ENCODE measurements at places on chromosomes 6 and 20.

DNA sequence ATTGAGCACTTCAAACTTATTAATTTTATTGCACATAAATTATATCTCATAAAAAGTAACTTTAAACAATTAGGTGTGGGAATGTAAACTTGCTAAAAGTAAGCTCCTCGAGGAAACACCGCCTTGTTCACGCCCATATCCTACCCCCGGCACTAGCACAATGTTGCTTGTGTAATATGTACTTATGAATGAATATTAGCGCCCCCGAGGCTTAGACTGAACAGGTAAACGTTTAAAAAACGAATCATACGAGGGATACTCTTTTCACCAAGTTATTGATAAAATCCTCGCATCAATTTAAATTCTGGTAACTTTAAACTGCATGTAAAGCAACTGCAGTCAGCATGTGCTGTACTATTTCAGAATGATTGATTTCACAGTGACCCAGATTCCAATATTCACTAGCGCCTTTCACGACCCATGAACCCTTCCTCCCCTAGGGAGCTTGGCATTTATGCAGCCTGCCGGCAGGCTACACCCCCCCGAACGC, 637 bp downstream of the TFB1M start:
- DNase-seq: no peak

- DNase-seq: no peak
These were observed 7.3 kb downstream of the DLGAP4 start for GRCh38 chr20:36313476-36313875.

- no peak for DNase-seq
These were observed 92.2 kb upstream of the MPC1 start for GRCh38 chr6:166474721-166475565.

GRCh38 chr6:89707766-89708165, 69.2 kb upstream of the LYRM2 start:
- DNase-seq: no peak

DNA sequence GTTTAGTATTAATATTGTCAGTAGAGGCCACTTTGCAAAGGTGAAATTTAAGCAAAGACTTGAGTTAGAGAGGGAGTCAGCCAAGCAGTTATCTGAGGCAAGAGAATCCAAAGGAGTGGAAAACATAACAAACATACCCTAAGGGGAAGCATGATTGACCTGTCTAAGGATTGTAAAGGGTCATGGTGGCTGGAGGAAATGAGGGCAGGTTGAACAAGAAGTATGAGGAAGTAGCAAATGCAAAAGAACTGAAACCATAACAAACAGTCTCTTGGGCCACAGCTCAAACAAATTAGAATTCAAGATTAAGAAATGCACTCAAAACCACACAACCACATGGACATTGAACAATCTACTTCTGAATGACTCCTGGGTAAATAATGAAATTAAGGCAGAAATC, 103.2 kb downstream of the FBXO5 start:
- no peak for DNase-seq

DNA sequence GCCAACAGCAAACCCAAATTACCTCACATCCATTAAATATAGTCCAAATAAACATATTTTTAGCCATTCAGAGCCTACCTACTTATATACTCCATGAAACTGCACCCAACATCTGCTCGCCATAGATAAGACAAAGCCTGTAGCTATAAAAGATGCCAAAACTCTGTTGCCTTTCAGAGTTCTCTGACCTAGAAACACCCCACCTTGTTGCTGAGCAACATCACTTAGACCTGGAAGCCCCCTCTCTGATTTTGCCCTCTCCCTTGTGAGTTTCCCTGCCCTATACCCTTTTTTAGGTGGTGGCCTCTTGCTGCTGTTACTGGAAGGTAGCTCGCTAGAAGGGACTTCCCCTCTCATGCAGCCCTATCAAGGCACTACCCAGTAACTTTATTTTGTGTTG, 27.7 kb upstream of the FBXL4 start:
- DNase-seq: no peak

DNA sequence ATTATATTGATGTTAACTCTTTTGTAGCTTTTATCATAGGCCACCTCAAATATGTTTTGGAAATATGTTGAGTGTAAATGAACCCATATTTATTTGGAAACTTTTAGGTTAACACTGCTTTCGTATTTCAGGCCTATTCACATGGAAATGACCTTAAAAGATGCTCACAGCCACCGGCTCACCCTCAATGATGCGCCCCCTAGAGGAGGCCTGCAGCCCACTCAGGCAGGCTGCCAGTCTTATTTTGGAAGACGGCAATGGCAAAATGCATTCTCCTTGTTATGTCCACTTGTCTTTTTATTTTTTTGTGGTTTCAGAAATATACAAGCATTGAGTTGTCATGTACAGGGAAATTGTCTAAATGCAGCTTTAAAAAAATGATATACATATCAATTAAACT, 869.7 kb downstream of the PHF3 start:
- DNase-seq: no peak

DNA sequence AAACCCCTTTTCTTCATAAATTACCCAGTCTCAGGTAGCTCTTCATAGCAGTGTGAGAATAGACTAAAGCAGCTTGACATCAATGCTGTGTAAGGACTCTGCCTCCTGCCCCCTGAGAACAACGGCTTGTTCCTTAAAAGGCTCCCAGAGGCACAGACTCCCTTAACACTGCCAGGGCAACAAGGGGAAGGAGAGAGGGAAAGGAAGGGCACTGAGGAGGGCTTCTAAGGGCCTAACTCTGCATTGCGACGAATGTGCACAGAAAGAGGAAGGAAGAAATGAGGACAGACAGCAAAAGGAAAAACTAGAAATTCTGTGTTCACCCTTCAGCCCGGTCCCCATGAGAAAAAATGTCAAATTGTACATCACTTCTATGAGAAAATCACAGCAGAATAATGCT, 74.0 kb downstream of the AGPAT4 start:
- DNase-seq: no peak

- DNase-seq: no peak
These were observed 1.4 kb downstream of the GRIK2 start for GRCh38 chr6:101394936-101395335.

DNA sequence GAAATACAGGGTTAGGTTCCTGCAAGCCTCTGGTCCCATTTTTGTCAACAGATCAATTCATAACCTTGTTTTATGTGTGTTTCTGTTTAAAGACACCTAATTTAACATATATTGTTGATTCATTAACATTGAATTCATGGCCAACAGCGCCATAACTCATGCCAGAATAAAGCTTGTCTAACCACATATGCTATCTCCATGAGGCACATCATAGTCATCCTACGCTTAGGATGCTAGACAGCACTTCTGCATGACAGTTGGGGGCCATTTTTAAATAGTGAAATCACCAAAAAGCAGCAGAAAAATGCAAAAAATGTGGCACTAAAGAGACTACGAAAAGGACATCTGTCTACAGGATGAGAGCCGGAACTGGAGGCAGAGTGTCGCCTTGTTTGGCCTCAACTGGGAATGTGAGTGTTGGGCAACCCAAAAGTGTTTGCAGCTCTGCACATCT, 37.9 kb downstream of the TRAM2 start:
- no peak for DNase-seq

GRCh38 chr6:111591901-111592461, 13.7 kb downstream of the TRAF3IP2 start:
- DNase-seq: no peak

GRCh38 chr20:62361799-62362589, 5.1 kb downstream of the LAMA5 start:
- DNase-seq: no peak

- DNase-seq: no peak
These were observed 80.9 kb upstream of the TAB2 start for GRCh38 chr6:149236589-149236988.

DNA sequence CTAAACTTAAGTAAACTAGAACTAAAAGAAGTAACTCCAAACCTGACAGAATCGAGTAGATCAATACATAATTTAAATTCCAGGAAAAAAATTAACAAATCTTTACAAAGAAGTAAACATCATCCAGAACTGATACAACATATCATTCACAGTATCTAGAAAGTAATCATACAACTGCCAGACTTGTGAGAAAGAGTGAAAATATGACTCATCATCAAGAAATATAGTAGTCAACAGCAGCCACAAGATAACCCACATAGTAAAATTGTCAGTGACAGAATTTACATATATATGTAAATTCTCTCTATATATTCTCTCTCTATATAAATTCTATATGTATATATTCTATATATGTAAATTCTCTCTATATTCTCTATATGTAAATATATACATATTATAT, 242.8 kb upstream of the RGS17 start:
- DNase-seq: no peak

- no peak for DNase-seq
These were observed 125.1 kb downstream of the MRPL14 start for GRCh38 chr6:44002067-44002592.

DNA sequence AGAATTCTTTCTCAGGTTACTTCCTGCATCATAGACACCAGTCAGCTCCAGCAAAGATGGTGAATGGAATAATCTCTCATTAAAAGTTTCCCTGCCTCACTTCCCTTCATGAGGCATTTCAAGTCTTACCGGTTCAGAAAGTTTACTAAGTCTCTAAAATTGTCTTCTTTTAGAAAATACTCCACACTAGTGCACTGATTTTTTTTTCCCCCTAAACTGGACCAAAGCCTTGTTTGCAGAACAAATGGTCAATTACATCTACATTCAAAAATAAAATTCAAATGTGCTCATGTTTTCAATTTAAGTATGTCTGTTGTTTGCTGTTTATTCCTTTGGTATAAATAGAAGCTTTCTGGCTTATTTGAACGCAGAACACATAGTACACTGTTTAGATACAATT, 111.2 kb downstream of the GMPR start:
- no peak for DNase-seq

DNA sequence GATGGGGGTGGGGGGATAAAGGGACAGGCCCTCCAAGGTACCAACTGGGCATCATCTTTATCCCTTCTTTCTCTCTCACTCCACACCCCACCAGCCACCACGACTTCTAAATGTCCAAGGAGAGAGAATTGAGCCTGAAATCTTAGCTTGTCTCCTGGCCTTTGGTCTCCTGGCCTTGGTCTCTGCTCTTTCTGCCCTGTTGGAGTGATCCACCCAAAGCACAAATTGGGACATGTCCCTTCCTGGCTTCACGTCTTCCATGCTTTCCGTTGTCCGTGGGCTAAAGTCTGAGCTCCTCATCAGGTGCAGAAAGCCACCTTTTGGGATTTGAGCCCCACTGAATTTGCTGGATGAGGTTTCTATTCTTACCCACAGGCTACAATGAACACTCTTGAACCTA, 8.4 kb downstream of the ADIG start:
- no peak for DNase-seq

- DNase-seq: no peak
These were observed 50.7 kb downstream of the PRDM1 start for GRCh38 chr6:106136845-106137244.

- no peak for DNase-seq
These were observed 587.4 kb downstream of the GRIK2 start for GRCh38 chr6:101980924-101981323.

DNA sequence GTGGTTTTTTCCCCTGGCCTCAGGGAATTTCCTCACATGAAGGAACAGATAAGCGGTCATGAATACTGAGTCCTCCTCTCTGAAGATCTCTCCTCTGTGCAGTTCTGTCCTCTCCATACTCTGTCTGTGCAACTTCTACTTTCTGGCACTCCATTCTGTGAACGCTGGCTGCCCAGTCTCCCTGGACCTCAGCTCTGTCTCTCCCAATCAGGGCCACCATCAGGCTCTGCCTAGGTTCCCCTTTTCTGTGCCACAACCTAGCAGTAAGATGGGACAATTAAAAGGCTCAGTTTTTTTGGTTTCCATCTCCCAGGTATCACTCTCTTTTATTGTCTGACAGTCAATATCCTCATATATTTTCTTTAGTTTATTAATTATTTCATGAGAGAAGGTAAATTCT, 4.8 kb upstream of the ADGB start:
- DNase-seq: no peak

DNA sequence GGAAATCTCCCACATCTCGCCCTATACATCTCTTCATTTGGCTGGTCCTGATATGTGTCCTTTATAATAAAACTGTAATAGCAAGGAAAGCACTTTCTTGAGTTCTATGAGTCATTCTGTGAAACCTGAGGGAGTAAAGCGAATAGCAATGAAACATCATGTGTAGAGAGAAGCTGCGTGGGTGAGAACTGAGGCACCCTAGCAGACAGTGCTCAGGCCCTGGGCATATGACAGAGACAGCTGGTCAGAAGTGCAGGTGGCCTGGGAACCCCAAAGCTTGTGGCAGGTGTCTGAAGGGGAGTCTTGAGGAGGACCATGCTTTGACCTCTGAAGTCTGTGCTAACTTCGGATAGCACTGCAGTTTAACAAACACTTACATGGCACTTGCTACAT, 1.3 kb upstream of the BLOC1S5 start:
- no peak for DNase-seq

DNA sequence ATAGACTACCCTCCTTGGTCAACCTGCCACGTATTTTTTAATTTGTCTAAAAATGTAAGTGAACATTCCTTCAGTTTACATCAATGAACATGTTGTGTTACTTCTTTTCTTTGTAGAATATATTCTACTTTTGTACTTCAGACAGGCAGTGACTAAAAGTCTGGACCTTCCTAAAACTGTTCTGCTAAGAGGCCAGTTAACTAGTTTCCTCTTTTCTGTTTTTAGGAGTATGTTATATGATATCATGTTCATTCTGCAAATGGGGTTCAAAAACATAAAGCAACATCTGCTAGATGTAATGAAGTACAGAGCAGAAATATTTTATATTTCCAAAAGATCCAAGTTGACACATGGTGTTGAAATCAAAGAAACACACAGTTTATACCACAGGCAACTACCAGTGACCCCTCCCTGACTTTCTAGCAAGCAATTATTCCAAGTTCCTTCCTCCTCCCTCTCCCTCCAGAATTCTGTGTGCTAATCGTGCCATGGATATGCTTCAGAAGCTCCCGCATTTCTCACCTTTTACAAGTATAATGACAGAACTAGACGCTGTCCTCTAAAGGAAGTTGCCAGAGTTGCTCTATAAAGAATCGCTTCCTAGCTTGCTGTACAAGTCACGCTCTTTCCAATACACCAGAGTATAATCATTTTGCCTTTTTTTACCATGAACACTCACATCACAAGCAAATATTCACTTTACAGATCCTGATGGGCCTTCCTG, 64.7 kb downstream of the ARHGAP18 start:
- DNase-seq: no peak

- DNase-seq: no peak
These were observed 37.9 kb upstream of the CHD6 start for GRCh38 chr20:41655962-41656618.

GRCh38 chr20:63539092-63539430, 1.9 kb upstream of the PTK6 start:
- DNase-seq: no peak

DNA sequence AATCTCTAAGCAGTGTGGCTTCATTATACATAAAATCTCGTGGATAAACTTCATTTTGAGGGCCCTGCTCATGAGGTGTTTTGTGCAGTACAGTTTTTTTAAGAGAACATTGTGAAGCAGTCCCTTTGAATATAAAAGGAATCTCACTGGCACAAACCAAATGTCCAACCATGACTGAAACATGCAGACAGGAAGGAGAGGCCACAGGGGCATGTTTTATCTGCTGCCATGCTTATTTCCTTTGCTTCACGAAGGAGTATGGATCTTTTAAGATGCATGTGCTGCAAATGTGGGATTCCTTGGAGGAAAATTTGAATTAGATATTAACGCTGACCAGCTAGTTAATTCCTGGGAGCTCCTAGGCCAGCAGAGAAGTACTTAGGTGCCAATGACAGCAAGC, 192.3 kb downstream of the DST start:
- no peak for DNase-seq

Data from left renal cortex interstitium (tissue), 4 donors.